Stimulated activated CD8-positive, alpha-beta memory T cell treated with anti-CD3 and anti-CD28 coated beads, Interleukin-7, amount 100 ng/mL, for 48 hours (primary cell): ENCODE measurements at places on chromosomes 16 and 17.

GRCh38 chr16:46973996-46974324 is 486 bp upstream of the DNAJA2 start:
- no peak for DNase-seq

DNA sequence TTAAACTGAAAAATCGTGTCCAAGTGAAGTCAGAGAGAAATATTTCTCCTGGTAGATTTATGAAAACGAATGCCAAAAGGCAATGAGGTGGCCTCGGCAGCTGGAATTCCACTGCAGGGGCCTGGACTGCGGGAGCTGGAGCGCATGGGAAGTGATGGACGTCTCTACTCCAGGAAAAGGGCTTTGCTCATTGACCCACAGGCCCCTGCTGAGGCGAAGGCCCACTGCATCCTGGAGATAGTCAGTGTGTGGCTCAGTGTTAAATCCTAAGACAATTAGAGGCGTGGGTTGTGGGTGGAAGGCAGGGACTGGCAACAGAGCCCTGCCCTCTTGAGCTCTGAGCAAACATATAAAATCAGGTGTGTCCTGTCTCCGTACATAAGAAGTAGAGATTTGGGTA is 191.4 kb downstream of the SLC39A11 start:
- no peak for DNase-seq

- DNase-seq = no peak
Measured at GRCh38 chr16:52076801-52077201, 470.1 kb downstream of the TOX3 start.

- peak; percentile 82 for DNase-seq
Measured at GRCh38 chr17:5584383-5585286, at the start of gene NLRP1. TSS of gene NLRP1 (minus strand) at chr17:5584509. CDS start at chr17:5583957, 552 bp downstream.

DNA sequence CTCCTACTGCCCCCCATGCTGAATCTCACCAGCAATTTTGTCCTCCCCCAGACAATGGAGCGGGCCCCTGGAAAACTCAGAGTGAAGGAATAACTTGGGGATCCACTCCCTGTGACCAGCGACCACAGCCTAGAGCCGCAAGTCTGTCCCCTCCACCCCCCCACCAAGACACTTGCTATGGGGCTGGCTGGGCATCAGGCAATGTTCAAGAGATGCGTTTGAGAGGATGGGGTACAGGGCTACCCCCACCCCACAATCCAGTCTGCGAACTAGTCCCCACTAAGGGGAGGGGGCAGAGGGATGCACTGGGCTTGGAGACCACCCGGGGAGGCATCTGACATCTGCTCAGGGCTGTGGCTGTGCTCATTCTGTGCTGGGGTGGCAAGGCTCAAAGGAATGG is 2.4 kb downstream of the PPL start:
- DNase-seq = no peak

GRCh38 chr17:49955157-49955556 is 13.8 kb upstream of the DLX4 start:
- no peak for DNase-seq

GRCh38 chr16:19344980-19345379 is 59.4 kb downstream of the CLEC19A start:
- DNase-seq = no peak

GRCh38 chr16:68760671-68761275 is 23.7 kb downstream of the CDH1 start:
- peak; percentile 71 for DNase-seq

GRCh38 chr17:77107506-77108433 is 33.0 kb upstream of the SEC14L1 start:
- DNase-seq = peak; percentile 65

- DNase-seq = peak; percentile 5
Measured at GRCh38 chr16:31148281-31148728, 1.6 kb downstream of the PRSS36 start.

- no peak for DNase-seq
Measured at GRCh38 chr17:57892820-57893595, 43.2 kb upstream of the MRPS23 start.

GRCh38 chr17:78748730-78749317 is 33.2 kb downstream of the CYTH1 start:
- peak; percentile 51 for DNase-seq

DNA sequence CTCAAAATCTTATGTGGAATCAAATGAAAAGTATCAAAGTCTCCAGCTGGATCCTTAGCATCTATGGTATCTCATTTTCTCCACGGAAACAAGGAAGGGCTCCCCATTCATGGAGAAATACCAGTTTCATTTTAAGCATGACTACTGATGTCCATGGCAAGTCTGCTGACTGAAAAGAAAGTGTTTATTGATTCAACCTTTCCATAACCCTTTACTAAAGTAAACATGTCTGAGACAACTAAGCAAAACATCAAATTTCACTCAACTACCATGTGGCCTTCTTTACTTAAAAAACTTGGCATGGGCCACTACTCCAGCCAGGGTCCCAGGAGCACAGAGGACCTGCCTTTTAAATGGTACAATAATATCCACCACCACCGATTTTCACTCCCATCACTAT is 928.0 kb upstream of the SOX9 start:
- DNase-seq = no peak

DNA sequence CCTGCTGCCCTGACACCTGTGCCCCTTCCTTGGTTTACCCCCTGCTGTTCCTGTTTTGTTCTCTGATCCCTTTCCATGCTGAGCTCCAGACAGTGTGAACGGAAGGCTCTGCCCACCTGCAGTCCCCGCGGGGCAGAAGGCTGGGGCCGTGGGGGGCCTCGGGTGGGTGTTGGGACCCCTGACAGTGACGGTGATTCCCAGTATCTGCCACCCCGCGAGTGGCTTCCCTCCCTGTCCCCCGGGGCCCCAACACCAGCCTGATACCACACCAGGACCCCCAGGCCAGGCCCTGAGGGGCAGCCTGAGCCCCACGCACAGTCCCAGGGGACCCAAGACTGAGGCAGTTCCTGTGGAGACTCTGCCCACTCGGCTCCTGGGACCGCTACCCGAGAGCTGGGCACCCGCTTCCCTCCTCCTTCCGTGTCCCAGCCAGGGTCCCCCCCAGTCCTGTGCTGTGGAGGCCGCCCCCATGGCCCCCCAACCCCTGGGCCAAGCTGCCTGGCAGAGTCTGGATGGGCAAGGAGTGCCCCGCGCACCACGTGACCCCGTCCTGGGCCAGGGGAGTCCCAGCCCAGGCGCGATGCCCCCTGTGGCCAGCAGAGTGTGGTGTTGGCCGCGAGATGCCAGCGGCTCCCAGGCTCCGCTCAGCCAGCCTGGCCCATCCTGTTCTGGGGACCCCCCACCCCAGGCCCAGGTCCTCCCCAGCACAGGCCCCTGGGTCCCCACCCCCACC is 10.0 kb upstream of the C1QTNF8 start:
- peak; percentile 12 for DNase-seq

GRCh38 chr17:48510761-48511604 is 19.8 kb downstream of the HOXB1 start:
- DNase-seq = no peak

DNA sequence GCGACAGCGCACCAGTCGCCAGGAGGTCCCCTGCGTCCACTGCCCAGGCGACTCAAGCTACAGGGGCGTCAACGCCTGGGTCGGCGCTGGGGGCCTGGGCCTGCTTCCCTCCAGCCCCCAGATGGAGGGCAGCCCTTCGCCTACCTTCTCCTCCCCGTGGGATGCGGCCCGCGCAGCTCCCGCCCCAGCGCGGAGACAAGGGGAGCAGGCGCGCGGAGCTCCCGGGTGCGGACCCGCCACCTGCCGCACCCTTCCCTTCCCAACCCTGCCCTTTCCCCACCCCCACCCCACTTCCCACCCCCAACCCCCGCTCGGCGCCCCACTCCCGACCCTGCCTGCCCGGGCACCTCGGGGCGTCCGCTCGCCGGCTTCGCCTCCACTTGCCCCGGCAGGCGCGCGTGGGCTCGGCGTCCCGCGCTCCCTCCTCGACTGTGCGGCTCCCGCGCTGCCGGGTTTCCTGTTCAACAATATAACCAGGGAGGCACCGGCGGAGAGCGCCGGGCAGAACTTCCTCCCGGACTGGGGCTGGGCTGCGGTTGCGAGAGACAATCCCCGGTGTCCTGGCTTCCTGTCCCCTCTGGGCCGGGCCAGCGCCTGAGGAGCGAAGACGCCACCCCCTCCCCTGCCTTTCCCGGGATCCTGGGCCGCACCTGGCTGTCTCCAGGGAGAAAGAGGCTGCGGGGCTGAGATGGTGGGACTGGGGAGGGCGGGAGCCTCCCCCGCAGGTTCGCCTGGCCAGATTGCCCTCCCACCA is at the start of gene ARHGAP27:
TSS of gene ARHGAP27 (minus strand) at position 466 of the 754 bp plus-strand sequence. CDS start 2,591 bp downstream, outside the sequence.
- no peak for DNase-seq

- no peak for DNase-seq
Measured at GRCh38 chr17:30263552-30264333, 28.0 kb downstream of the BLMH start.

- DNase-seq = no peak
Measured at GRCh38 chr17:67628580-67629013, 89.1 kb upstream of the NOL11 start.

DNA sequence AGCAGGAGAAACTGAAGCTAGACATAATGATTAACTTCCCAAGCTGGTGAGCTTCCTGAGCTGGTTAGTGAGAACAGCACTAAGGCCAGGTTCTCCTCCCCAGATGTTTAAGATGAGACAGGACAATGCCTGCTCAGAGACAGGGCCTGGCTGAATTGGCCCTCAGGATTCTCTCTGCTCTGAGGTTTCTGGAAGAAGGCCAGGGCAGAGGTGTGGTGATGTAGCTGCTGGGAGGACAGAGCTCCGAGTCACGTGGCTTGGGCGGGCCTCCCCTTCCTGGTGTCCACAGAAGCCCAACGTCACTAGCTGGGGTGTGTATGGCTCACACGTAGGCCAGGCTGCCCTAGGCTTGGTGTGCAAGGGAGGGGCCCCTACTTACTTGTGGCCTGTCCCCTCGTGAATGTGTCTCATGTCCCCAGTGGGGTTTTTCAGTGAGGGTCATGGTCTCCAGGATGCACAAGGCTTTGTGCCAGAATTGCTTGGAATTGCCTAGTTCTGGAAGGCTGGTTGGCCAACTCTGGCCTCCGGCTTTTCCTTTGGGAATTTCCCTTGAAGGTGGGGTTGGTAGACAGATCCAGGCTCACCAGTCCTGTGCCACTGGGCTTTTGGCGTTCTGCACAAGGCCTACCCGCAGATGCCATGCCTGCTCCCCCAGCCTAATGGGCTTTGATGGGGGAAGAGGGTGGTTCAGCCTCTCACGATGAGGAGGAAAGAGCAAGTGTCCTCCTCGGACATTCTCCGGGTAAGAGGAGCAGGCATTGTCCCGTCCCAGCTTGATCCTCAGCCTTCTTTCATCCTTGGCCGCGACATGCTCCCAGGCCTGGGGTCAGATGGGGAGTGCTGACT is 3.4 kb downstream of the NOD2 start:
- DNase-seq = no peak

- no peak for DNase-seq
Measured at GRCh38 chr17:59811209-59811608, 81.5 kb downstream of the TUBD1 start.

DNA sequence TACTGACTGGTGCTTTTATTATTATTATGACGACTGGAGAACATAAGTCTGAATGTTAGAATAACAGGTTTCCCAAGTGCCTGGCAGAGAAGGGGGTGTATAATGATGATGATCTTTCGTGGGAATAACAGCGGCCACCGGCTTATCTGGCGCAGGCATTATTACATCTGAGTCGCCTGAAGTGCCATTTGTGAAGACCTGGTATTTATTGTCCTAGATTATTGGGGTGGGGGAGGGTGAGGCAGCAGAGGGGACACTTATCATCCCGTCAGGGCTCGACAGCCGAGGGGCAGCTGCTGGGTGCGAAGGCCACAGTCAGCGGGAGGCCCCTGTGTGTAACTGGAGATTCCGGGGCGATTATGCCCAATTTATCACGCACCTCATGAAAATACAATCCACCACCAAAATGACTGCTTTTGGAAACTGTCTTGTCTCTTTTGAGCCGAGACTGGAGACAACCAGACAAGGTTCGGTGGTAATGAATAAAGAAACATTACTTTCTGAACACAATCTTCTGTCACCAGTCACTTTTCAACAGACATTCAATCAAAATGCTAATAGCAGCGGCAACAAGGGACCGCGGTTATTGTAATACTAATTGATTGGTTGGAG is 199.3 kb downstream of the CCDC182 start:
- no peak for DNase-seq

- no peak for DNase-seq
Measured at GRCh38 chr17:74334393-74335039, 8.5 kb downstream of the KIF19 start.

GRCh38 chr16:35308674-35309073 is 1849.3 kb downstream of the TP53TG3F start:
- DNase-seq = no peak

- no peak for DNase-seq
Measured at GRCh38 chr17:6698004-6698403, 15.2 kb downstream of the SLC13A5 start.

- DNase-seq = no peak
Measured at GRCh38 chr17:17417718-17418181, 59.0 kb upstream of the MED9 start.

GRCh38 chr17:957856-958421 is 21.6 kb downstream of the NXN start:
- no peak for DNase-seq

DNA sequence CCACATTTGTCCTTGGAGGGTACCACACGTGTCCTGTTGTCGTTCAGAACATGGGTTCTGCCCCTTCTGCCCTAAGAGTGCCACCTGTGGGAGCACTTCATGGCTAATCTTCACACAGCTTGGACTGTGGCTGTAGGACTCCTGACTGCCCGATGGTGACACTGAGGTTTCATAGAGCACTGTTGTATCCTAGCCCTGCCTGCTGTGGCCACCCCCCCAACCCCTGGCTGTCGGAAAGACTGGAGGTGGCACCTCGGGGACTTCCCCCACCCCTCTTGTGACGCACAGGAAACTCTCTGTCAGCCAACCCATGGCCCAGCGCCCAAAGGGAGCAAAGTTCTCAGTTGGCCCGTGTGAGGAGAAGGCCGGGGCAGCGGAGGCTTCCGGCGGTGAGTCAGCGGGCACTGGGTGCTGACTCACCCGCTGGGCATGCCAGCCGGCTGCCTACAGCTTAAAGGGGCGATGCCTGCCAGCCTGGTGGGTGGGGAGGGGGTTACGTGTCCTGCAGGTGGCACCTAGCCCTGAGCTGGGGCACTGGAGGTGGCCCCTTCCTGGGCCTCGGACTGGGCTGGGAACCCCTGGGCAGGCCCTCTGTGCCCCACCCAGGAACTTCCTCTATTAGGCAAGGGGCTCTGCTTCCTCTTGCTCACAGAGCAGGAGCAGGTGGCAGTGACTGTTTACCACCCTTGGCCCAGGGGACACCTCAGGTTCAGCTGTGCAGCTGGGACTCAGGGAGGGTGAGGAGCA is 3.4 kb downstream of the MAP2K3 start:
- peak; percentile 93 for DNase-seq

GRCh38 chr16:67598527-67598926 is 36.2 kb downstream of the CTCF start:
- DNase-seq = no peak

GRCh38 chr17:52170963-52171572 is 12.6 kb upstream of the CA10 start:
- no peak for DNase-seq

- DNase-seq = no peak
Measured at GRCh38 chr16:28596840-28597691, at the start of gene SULT1A2. TSS of gene SULT1A2 (minus strand) at chr16:28597050. CDS start at chr16:28595930, 1,120 bp downstream.

DNA sequence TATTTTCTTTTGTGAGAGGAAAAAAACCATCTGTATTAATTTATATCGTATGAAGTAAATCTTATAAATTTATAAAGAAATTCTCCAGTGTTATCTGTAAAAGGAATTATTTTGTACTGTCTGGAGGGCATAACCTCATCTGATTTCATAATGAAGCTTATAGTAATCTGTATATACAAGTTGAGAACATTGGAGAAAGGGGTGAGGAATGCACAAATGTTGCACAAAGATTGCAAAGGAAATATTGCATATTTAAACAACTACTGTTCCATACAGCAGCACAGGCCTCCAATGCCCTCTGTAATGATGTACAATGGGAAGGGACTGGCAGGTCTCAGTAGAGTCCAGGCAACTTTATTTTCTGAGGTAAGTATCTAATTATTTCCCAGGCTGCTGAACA is 50.8 kb upstream of the KCNJ16 start:
- DNase-seq = no peak
